ENCODE measurements at places on chromosomes 13 and 19.
A peak's percentile ranks its signal among the peaks of the same experiment; 100 is the strongest.

- H3K27ac ChIP-seq, result no peak overlapping the region
- H3K4me3 ChIP-seq, result no peak overlapping the region
- H3K36me3 ChIP-seq, result peaks cover 3% of the 10 kb centered on the region
- no peaks in the 10 kb centered on the region for H3K27me3 ChIP-seq
- no peak for DNase-seq
Observed at GRCh38 chr19:30625947-30626625, 253.9 kb downstream of the ZNF536 start.

DNA sequence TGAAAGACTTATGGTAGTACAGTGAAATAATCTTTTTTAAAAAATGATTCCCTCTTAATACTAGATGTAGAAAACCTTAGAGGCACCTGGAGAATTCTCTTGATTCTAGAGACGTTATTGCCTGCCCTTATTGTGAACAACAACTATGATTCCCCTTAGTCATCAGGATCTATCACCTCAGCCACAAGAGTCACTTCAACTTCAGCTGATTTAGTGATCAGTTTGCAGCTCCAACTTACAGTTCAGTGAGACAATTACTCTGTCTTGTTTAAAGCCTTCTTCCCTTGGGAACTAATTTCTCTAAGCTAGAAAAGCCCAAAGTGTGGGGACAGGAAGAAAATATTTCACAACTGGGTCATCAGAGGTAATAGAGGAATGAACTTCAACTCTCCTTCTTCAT lies 254.3 kb upstream of the SLITRK1 start:
- no peaks in the 10 kb centered on the region for H3K4me1 ChIP-seq
- no peaks in the 10 kb centered on the region for H3K36me3 ChIP-seq

DNA sequence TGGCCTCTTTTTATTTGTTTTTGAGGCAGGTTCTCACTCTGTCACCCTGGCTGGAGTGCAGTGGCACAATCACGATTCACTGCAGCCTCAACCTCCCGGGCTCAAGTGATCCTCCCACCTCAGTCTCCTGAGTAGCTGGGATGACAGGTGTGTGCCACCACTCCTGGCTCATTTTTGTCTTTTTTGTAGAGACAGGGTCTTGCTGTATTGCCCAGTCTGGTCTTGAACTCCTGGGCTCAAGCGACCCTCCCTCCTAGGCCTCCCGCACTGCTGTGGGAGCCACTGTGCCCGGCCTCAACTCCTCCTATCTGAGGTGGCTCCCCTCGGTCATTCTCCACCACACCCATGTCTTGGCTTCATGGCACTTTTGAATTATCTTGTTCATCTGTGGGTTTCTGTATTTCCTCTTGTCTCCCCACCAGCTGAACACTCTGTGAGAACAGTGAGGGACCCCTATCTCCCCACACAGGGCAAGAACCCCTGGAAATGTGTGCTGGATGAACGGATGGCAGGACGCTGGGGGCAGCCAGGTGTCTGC lies 7.9 kb downstream of the CKM start:
- H3K4me3 ChIP-seq, result no peak overlapping the region
- DNase-seq, result no peak
- no peak overlapping the region for H3K27ac ChIP-seq

DNA sequence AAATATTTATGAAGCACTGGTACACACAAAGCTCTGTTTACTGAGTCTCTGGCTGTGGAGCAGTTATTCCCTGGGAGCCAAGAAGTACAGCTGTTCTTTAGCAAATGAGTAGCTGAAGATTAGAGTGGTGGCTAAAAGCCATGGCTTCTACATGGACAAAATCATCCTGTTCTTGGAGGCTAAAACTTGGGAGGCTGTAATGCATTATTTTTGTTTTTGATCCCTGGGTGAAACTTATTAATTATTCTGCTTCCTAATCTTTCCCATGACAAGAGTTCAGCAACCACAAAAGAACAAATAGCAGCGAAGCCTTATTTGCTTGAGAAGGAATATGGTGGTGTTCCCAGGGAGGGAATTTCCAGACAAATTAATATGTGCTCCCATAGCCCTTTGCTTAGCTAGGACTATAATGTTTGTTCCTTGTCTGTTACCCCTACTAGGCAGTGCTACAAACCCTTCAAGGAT lies 109.5 kb downstream of the DCT start:
- H3K4me3 ChIP-seq, result no peak overlapping the region
- H3K27ac ChIP-seq, result no peak overlapping the region
- H3K27me3 ChIP-seq, result no peaks in the 10 kb centered on the region
- DNase-seq, result no peak
- no peaks in the 10 kb centered on the region for H3K36me3 ChIP-seq
- no peaks in the 10 kb centered on the region for H3K4me1 ChIP-seq

DNA sequence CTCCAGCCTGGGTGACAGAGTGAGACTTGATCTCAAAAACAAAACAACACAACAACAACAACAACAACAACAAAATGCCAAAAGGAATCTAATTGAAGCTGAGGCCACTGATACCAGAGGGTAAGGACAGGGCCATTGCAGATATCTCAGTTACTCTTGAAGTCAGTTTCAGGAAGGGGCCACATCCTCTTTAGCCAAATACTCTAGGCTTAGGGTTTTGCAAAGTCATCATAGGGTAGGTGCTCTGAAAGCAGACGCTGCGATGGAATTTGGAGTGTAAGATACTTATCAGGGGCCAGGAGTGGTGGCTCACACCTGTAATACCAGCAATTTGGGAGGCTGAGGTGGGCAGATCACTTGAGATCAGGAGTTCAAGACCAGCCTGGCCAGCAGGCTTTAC lies 46.6 kb upstream of the UBAC2 start:
- no peak for DNase-seq
- no peak overlapping the region for H3K4me3 ChIP-seq
- no peaks in the 10 kb centered on the region for H3K4me1 ChIP-seq
- no peaks in the 10 kb centered on the region for H3K27me3 ChIP-seq
- H3K27ac ChIP-seq, result no peak overlapping the region
- no peaks in the 10 kb centered on the region for H3K36me3 ChIP-seq

DNA sequence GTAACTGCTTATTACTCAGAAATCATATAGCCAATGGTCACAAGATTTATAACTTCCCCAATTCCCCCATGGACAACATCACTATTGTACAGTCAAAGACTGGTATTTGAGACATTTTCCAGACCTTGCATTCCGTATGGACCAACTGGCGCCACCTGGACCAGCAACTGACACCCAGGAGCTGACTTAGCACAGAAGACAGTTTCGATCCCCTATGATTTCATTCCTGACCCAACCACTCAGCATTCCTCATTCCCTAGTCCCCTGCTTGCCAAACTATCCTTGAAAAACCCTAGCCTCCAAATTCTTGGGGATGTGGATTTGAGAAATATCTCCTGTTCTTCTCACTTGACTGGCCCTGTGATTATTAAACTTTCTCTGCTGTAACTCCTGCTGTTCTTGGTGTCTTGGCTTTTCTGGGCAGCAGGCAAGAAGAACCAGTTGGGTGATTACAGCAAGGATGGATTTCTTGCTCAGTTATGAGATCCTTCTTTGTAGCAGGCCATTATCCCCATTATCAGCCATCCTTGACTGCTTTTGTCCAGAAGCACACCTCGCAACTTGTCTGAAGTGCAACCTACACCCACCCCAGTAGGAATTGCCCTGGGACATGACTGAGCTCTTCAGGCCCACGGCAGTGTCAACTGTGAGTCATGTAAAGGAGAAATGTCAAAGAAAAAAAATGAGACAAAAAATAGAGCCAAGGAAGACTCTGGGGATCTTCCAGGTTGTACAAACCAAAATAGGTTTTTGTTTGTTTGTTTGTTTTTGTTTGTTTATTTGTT lies 13.7 kb upstream of the MAP3K10 start:
- no peaks in the 10 kb centered on the region for H3K36me3 ChIP-seq
- DNase-seq, result no peak
- H3K27me3 ChIP-seq, result no peaks in the 10 kb centered on the region
- H3K4me3 ChIP-seq, result no peak overlapping the region
- H3K4me1 ChIP-seq, result no peaks in the 10 kb centered on the region

GRCh38 chr13:31733647-31734046 lies 5.7 kb upstream of the RXFP2 start:
- no peaks in the 10 kb centered on the region for H3K4me1 ChIP-seq
- no peak for DNase-seq
- H3K27me3 ChIP-seq, result no peaks in the 10 kb centered on the region
- no peaks in the 10 kb centered on the region for H3K36me3 ChIP-seq

GRCh38 chr19:4015705-4016402 lies 8.3 kb downstream of the PIAS4 start:
- H3K36me3 ChIP-seq, result peaks cover 96% of the 10 kb centered on the region
- H3K4me3 ChIP-seq, result no peak overlapping the region
- peaks cover 67% of the 10 kb centered on the region for H3K4me1 ChIP-seq
- DNase-seq, result no peak
- H3K27ac ChIP-seq, result peak overlapping the region; percentile 79
- no peaks in the 10 kb centered on the region for H3K27me3 ChIP-seq

GRCh38 chr13:67318860-67319259 lies 88.7 kb upstream of the PCDH9 start:
- no peaks in the 10 kb centered on the region for H3K36me3 ChIP-seq
- H3K27me3 ChIP-seq, result no peaks in the 10 kb centered on the region
- DNase-seq, result peak; percentile 45
- H3K27ac ChIP-seq, result no peak overlapping the region
- H3K4me3 ChIP-seq, result no peak overlapping the region

DNA sequence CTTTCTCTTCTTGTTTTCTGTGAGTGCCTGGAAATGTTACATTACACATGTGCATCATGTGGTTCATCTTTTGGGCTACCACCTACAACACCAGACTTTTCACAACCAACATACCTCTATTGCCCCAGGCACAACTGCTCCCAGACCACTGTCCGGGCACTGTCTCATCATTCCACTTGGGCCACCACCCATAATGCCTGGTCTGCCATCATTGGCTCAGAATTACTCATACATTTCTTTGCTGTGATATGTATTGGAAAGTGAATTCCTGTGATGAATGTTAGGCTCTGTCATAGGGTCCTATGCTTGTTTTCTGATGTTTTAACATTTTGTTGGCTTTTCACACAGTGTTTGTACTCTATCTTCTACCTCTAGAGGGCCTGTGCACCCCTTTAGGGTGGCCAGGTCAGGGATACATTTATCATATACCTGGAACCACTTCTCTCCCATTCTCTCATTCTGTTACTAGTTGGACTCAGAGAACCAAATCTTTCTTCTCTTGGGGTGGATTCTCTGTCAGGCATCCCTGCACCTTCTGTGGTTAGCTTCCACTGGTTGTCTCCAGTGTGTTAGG lies 172.8 kb downstream of the NHLRC3 start:
- no peaks in the 10 kb centered on the region for H3K4me1 ChIP-seq
- H3K27me3 ChIP-seq, result no peaks in the 10 kb centered on the region
- DNase-seq, result no peak
- no peaks in the 10 kb centered on the region for H3K36me3 ChIP-seq
- H3K27ac ChIP-seq, result no peak overlapping the region
- H3K4me3 ChIP-seq, result no peak overlapping the region
